Omental fat pad (tissue), 4 donors: ENCODE measurements at places on chromosomes 4 and X.

GRCh38 chr4:88897180-88897579 is 159.8 kb downstream of the FAM13A start:
- DNase-seq, result no peak

DNA sequence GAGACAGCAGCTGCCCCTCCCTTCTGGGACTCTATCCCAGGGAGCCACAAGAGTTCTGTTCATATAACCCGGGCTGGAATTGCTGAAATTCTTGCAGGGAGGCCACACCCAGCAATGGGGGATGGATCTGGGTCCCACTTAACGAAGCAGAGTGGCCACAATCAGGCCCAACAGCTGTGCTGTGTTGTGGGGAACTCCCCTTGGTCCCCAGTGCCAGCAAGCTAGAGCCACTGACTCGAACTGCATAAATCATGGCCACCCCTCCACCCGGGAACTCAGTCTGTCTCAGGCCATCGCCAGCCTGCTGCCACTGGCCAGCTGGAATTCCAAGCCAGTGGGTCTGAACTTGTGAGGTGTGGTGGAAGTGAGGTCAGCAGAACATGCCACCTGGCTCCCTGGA is 111.1 kb downstream of the KLF8 start:
- no peak for DNase-seq

DNA sequence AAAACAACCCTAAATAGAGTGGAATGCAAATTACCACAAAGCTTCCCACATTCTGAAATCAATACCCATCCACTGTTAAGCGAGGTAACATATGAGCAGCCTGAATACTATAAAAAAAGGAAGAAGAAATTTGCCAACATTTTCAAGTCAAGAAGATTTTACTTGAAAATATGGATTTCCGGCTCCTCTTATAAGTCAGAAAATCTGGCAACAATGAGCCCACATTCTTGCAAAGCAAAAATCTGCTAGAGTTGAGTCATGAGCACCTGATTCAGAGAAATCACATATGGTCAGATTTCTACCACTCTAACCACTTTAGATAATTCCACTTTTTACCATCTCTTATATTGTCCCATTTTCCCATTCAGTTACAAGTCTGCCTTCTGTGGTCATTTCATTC is 395.7 kb downstream of the DTHD1 start:
- DNase-seq, result no peak

GRCh38 chr4:6727943-6728250 is 11.9 kb downstream of the BLOC1S4 start:
- no peak for DNase-seq

DNA sequence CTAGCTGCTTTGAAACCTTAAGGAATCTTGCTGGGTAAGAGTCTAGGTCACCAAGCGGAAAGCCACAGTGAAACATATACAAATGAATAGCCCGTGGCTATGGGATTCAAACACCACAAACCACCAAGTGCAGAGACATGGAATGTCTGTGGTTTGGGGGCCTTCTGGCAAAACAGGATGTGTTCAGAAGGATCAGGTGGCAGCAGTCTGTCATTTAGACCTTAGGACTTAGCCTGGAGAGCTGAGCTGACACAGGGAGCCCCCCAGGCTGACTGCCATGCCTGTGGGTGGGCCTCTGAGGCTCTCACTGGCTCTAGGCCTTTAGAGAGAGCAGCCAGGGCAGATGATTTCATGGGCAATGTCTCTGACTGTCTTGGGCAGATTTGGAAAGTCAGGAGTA is 225.6 kb downstream of the FBXW7 start:
- no peak for DNase-seq

DNA sequence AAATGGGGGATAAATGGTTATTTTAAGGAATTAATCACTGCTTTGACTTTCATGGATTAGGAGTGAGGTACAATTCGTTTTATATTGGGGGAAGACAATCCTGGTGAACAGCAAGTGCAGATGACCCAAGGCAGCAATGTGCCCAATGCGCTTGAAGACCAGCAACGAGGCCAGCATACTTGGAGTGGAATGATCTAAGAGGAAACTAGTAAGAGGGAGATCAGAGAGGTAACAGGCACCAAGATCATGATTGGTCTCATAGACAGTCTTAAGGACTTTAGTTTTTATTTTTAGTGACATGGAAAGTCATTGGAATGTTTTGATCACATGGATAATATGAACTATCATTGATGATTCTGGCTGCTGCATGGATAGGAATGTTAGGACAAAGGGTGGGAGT is 90.6 kb downstream of the BMPR1B start:
- no peak for DNase-seq
